ENCODE measurements at places on chromosomes 16 and 17. TPM values are rescaled to one million over a fixed set of nuclear protein-coding genes. Genes with fewer than 3 reads are reported as not detected.

DNA sequence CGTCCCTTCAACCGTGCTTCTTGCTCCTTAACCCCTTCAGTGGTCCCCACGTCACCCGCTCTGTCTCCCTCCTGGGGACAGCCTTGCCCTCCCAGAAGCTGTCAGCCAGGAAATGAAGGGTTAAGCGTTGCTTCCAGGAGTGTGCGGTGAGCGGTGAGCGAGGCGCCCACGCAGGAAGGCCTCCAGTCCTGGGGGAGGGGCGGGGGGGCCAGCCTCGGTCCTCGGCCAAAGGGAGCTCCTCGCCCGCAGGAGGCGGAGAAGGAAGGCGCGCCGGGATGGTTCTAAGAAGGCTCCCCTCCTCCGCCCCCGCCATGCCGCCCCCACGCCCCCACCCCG, 2.3 kb downstream of the RBFOX3 start:
- no peak for DNase-seq

- no peak for DNase-seq
Measured at GRCh38 chr16:88685156-88686061, 898 bp downstream of the SNAI3 start.

- DNase-seq = no peak
Measured at GRCh38 chr17:79521225-79521624, 89.6 kb downstream of the RBFOX3 start.

DNA sequence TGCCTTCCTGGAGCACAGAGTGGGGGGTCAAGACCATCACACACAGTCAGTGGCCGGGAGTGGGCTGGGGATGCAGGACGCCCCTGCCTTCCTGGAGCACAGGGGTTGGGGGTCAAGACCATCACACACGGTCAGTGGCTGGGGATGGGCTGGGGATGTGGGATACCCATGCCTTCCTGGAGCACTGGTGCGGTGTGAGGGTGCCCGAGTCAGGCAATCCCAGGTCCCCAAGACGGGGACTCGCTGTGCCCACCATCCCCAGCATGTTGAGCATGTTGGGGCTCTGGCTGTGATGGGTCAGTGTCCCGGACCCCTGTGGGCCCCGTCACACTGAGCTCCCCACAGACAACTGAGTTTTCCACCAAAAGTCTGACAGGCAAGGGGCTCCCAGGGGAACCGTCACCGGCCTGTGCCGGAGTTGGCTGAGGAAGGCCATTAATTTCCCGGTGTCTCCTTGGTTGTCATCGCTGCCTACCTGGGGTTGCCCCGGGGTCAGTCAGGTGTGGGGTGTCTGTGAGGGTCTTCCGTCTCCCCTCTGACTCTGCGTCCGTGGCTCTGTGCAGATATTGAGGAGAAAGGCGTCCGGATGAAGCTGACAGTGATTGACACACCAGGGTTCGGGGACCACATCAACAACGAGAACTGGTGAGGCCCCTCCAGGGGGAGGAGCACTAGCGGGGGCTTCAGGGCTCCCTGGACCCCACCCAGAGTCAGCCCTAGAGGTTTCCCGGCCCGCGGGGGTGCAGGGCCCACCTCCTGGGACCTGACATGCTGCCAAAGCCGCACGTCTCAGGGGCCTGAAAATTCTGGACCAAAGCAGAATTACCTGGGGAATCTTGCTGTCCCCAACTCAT, 347.1 kb downstream of the SEC14L1 start:
- no peak for DNase-seq

The IL34 gene
- total RNA-seq = 22.6 TPM

All from umbilical cord (tissue), 2 donors.